ENCODE measurements at places on chromosomes 3 and 15.

DNA sequence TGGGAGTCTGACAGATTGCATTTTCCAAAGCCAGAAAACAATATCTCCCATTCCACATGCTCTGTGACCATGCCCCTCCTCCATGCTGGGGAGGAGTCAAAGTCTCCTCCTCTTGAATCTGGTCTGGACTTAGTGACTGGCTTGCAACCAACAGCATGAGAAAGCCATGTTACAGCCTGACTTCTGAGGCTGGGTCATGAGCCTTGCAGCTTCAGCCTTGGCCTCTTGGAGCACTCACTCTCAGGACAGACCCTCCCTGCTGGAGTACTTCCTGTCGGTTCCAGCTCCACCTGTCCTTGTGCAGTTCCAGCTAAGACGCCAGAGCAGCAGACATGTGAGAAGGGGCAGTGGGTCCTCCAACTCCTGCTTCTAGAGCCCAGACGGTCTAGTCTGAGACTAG lies 49.7 kb upstream of the RBSN start:
- no peak for DNase-seq

GRCh38 chr15:91942720-91943394 lies 89.3 kb downstream of the SLCO3A1 start:
- DNase-seq, result peak; percentile 64

GRCh38 chr15:45088801-45089711 lies 24.9 kb downstream of the DUOX2 start:
- no peak for DNase-seq

- no peak for DNase-seq
Measured at GRCh38 chr3:62277450-62277849, 95.9 kb downstream of the FEZF2 start.

Data from HFFc6 (cell line).